Mucosa of descending colon (tissue), 3 donors: ENCODE measurements at places on chromosomes 4 and X. TPM values are rescaled to one million over a fixed set of nuclear protein-coding genes. Genes with fewer than 3 reads are reported as not detected.
A peak's percentile ranks its signal among the peaks of the same experiment; 100 is the strongest.

DNA sequence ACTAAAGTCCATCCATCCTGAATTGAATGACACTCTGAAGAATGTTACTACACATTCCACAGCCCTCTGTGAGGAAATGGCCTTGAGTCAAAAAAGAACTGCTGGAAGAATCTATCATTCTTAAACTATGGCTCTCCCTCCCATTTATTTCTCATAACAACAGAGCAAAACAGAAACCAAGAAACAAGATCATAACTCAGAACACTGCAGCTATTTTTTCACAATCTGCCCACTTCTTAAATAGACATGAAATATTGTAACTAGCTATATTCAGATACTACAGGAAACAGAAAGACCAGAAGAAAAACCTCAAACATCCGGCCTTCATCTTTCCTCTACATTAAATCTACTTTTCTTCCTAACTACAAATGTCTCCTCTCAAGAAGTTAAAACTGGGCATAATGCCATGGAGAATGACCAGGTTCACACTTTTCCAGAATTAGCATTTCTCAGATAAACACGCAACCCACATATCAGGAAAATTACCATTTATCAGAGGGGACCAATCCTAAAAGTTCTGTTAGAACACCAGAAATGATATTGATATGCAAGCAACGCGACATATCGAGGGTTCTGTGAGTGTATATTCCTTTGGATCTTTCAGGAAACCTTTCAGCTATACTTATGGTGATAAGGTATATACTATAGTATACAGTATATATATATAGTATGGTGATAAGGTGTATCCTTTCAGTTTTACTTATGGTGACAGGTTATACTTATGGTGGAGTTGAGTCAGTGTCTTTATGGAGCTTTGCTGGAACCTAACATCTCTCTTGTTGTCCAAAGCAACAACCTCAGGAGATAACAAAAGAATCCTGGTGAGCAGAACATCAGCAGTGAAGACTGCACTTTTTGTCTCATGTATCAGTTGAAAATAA is 60.4 kb upstream of the IRF2 start:
- DNase-seq: no peak

- no peak for DNase-seq
Observed at GRCh38 chr4:38891051-38891983, 23.7 kb downstream of the FAM114A1 start.

DNA sequence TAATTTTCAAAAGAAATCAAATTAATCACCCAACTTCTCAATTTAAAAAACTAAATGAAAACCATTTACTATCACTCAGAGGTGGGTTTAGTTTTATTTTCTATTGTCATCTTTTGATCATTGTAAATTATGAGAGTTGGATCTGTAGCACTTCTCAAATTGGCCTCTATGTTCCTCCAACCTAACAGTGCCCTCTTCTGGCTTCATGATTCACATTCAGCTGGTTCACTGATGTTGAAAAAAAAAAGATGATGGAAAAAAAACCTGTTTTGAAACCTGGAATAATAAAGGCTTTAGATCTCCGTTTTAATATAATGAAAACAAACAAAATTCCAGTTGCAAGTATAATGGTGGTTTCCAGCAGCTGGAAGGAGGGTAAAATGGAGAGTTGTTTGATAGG is 2.4 kb upstream of the NBDY start:
- peak; percentile 22 for DNase-seq

Gene FRG2
- not detected for total RNA-seq

- no peak for DNase-seq
Observed at GRCh38 chrX:41516456-41516855, 69.3 kb downstream of the NYX start.

DNA sequence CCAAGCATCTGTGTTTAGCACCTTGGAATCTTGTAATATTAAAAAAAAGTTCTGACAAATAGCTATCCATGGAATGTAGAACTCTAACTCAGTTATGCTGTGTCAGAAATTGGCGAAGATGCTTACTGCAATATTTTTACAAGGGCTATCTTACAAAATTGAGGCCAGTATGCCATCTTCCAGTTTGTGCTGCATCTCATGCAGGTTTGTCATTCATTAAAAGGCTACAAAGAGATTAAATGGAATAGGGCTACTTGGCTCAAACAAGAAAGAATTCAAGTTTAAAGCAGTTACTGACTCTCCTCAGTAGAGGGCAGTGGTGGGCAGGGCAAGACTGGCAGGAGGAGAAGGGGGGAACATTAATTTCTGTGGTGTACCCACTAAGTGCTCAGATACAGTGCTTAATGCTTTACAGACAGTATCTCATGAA is 66.5 kb downstream of the SHROOM4 start:
- DNase-seq: no peak

GRCh38 chr4:128775916-128776315 is 33.6 kb upstream of the JADE1 start:
- no peak for DNase-seq

GRCh38 chr4:52822583-52822971 is 39.5 kb upstream of the RASL11B start:
- no peak for DNase-seq

Gene VSIG4
- total RNA-seq: 7.3 TPM

GRCh38 chrX:11113731-11114130 is 2.6 kb downstream of the HCCS start:
- no peak for DNase-seq

- DNase-seq: no peak
Observed at GRCh38 chr4:139791681-139792080, 126.1 kb downstream of the MGST2 start.

GRCh38 chrX:130260316-130260715 is 8.4 kb downstream of the ZNF280C start:
- no peak for DNase-seq

DNA sequence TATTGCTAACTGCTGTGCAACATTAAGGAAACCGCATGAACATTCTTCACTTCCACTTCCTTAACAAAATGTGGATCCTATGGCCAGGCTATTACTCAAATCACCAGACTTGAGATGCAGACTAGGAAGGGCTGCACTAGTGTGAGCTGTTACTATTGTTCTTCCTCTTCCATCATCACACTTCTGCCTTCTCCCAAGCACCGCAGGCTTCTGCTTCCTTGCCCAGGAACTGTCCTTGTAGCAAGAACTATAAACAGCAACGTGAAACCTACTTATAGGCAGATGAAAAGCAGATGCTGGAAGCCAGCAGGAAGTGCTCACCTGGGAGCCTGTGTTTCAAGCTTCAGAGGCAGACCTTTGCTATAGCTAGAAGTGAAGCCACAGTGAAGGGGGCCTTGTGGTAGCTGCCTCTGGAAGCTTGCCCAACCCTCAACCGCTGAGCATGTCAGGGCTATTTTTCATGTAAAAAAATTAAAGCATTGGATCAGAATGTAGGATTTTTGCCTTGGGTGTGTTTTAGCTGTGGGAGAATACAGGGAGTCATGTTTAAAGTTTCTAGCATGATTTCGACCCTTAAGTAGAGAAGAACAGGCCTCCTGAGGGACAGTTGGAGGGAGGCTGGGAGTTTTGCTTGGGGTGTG is 43.9 kb downstream of the CLNK start:
- DNase-seq: no peak

DNA sequence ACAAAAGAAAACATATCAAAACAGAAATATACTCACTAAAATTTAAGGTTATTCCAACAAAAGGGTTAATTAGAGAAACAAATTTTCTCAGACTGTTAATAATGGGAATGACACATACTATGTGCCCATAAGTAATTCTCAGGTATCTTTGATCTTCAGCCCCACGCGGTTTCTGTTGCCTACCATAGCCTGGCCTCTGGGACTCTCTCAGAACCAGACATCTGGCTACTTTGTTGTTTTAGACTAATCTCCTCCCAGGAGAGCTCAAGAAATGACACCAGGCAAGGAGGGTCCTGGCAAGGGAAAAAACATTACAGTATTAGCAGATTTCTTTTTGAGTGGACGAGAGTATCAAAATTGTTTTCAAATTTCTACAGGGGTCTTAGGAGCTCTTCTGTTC is 43.7 kb downstream of the SLC10A7 start:
- DNase-seq: no peak

GRCh38 chr4:114021451-114021850 is 42.0 kb upstream of the ARSJ start:
- DNase-seq: no peak

GRCh38 chr4:10105421-10105820 is 11.2 kb downstream of the WDR1 start:
- no peak for DNase-seq

DNA sequence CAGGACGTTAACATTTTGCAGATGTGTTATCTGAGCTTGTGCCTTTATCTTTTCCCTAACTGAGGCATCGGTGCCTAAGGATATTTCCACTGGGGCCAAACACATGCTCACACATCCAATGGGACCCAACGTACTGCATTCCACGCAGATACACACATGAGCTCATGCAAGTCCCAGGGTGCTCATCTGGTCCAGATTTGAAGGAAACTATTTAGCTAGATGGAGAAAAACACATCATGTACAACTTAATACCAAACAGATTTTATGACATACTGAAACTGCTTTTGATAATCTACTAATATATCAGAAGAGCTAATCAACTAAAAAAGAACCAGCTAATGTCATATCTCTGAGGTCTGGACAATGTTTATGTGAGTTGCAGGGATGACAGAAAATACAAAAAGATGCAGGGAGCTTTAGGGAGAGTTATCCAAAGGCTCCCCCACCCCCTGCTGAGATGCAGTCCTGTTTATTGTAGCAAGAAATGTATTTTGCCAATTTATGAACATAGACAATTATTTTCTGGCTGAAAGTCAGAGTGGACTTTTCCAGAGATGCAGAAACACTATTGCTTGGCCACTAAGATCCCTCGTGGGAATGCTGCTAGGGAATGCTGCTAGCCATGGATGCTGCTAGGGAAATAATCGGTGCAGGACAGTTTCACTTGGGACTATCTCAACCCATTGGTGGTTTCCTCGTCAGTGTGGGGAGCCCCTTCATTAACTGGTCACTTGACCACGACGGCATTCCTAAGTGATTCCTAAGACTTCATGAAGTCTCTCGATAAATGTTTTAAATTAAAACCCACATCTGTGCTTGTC is 172.8 kb downstream of the SMIM20 start:
- no peak for DNase-seq

Gene BGN
- total RNA-seq: 3.5 TPM

GRCh38 chrX:51955200-51955599 is 61.8 kb downstream of the MAGED1 start:
- DNase-seq: no peak

- DNase-seq: no peak
Observed at GRCh38 chrX:118347131-118347530, 1.2 kb downstream of the WDR44 start.

- DNase-seq: peak; percentile 51
Observed at GRCh38 chr4:11471618-11472017, 42.9 kb upstream of the HS3ST1 start.

DNA sequence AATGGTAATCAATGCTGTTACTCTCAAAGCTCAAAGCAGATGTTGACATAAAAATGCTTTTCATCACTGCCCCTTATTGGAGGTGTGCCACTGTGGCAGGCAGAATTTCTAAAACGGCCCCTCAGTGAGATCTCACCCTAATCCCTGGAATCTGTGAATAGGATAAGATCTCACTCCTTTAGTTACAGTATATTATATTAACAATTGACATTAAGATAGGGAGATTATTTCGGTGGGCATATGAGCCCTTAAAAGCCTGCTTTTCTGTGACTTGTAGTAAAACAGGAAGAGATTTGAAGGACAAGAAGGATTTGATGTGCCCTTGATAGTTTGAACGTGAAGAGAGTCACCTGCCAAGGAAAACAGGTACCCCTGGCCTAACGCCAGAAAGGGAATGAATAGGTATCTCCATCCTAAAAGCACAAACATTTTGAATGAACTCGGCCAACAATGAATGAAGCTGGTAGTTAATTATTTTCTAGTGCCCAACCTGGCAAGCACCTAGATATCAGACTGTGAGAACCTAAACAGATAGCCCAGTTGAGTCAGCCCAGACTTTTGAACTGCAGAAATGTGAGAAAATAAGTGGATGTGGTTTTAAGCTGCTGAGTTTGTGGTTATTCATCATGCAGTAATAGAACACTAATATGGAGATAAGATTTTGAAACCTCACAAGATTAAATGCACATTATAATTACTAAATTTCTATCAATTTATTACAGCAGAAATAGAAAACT is 881.6 kb downstream of the PCDH18 start:
- peak; percentile 28 for DNase-seq

DNA sequence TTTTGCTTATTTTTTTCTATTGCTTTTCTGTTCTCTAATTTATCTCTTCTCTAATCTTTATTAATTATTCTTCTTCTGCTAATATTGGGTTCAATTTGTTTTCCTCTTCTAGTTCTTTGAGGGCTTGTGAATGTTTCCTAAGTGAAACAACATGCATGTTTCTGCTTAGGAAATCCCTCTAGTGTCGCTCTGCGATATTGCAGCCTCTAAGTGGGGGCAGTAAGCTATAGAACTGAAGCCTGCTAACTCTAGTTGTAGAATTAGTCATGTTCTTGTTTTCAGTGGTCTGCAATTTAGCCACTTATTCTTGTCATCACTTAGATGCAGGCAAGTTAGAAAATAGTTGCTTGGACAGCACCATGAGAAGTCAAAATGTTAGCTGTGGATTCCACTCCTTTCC is 222.6 kb downstream of the SPIN4 start:
- peak; percentile 2 for DNase-seq

Gene BMP3
- 67.9 TPM for total RNA-seq

- no peak for DNase-seq
Observed at GRCh38 chrX:153573984-153574383, 25.0 kb downstream of the CCNQ start.

Gene DUX4
- not detected for total RNA-seq

Gene RGN
- total RNA-seq: 0.67 TPM

DNA sequence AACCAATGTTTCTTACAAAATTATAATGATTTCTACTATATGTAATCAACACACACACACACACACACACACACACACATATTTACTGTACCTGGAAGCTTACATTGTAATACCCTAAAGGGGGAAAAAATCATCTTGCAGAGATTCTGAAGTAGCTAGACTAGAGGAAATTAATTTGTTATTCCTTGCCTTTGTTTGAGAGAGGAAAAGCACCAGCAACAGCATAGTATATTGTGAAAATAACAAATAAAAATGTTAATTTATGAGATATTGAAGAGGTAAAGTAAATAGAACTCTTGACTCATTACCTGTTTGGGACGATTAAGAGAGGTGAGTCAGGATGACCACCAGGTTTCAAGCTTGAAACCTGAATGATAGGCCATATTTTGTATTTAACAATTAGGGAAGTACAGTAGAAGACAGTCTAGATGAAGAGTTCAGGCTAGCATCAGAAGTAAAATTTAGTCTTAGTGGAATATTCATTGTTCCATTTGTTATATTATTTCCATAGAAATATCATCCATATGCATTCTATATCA is 873.4 kb upstream of the PCDH10 start:
- no peak for DNase-seq

DNA sequence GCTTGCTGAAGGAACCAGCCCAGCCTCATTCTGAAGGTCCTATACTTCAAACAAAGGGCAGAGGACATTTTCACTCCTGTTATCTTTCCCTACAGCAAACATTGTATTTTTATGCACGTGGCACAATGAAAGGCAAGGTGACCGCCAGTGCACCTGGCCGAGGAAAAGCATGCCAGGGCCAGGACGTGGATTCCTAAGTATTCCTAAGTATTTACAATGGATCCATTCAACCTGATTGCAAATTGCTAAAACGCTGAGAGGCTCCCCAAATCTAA is 127.9 kb upstream of the FTHL17 start:
- no peak for DNase-seq
